ENCODE measurements at places on chromosomes 4 and X.

DNA sequence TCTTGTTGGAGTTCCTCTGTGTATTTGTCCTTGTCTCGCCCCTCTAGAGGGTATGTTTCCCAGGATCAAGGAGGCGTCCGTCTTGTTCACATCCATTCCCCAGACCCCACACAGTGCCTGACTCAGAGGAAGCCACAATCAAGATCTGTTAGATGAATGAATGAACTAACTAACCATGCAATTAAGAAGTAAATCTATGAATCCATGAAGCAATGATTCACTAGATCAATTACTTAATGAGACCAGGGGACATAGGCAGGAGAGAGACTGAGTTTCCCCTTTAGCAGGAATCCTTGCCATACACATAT, 11.9 kb downstream of the BLOC1S4 start:
- no peak for DNase-seq

GRCh38 chr4:184750926-184751584, 17.2 kb upstream of the CENPU start:
- no peak for DNase-seq

DNA sequence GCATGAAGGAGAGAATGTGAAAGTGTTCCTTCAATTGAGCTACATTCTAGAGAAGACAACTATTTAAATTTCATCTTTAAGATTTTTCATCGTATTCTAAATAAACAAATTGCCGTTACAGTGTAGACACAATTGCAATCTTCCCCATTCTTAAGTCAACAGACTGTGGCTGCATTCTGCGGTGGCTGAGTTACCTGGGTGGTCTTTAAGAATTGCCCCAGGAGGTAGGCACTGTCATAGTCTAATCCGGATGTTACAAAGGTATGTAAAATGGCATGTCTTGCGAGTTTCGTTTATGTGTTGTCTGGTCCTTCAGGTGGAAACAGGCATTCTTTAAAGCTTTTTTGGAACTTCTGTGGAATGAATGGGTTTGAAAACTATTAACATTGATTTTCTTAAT, 586.1 kb upstream of the PITX2 start:
- DNase-seq = no peak

DNA sequence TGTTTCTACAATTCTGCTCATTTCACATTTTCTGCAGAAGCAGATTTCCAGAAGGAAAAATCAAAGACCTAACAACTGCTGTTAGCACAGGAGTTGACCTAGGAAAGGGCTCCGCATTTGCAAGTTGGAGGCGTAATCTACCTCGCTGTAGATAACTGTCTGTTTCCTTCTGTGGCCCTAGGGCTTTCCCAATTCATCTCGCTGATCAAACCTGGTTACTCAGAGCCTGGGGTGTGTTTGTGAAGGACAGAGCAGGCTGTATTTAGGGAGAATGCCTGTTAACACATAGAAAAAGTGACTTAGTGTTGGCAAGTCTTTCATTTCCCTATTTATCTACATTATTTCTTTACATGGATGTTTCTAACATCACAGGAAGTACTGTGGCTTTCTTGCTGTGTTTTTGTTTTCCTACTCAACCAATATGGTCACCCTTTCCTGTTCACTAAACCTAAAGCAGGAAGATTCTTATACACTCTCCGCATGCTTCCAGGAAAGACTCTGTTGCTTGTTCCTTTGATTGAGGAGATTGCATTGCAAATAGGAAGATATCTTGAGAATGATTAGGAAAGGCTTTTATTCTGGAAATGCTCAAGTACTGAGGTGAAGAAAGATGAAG, 40.5 kb downstream of the AGA start:
- DNase-seq = no peak

GRCh38 chr4:95362906-95363558, 185.7 kb downstream of the UNC5C start:
- DNase-seq = no peak
